PC-3 (cell line): ENCODE measurements at places on chromosomes 13 and 19. TPM values are rescaled to one million over a fixed set of nuclear protein-coding genes. Genes with fewer than 3 reads are reported as not detected.

The FGF21 gene
- total RNA-seq, result not detected in 2 replicates

DNA sequence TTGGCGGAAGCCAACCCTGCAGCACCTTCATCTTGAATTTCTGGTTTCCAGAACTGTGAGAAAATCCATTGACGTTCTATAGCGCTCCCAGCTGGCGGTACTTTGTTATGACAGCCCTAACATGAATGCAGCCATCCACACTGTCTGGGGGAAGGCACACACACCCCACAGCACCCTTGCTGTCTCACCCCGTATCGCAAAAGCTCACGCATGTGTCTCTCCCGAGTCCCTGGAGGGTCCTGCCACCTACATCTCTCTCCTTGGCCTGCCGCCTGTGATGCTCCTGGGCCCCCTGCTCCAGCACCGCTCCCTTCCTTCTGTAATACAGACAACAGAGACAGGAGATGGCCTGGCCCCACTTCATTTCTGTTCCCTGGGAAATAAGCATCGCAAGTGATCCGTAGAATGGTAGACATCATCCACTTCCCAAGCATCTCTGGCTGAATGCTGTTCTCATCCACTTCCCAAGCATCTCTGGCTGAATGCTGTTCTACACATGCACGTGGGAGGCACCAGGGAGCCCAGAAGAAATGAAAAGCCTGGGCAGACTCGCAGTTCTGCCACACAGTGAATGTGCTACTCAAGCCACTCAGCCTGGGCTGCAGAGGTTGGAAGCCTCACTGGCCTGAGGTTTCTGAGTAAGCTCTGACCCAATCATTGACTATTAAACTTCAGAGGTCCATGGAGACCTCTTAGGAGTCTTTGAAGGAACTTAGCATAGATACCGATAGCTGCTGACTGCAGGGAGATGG lies 29.6 kb downstream of the EPN1 start:
- H3K27me3 ChIP-seq, result no peaks in the 10 kb centered on the region
- no peak for DNase-seq
- peaks cover 22% of the 10 kb centered on the region for H3K36me3 ChIP-seq
- no peak overlapping the region for H3K4me3 ChIP-seq
- H3K27ac ChIP-seq, result no peak overlapping the region
- no peaks in the 10 kb centered on the region for H3K4me1 ChIP-seq

The FUT1 gene
- total RNA-seq, result 4.6 and 4.8 TPM in 2 replicates

The PLK5 gene
- total RNA-seq, result not detected in 2 replicates

- no peaks in the 10 kb centered on the region for H3K4me1 ChIP-seq
- DNase-seq, result no peak
- no peak overlapping the region for H3K27ac ChIP-seq
- no peaks in the 10 kb centered on the region for H3K36me3 ChIP-seq
- no peak overlapping the region for H3K4me3 ChIP-seq
- no peaks in the 10 kb centered on the region for H3K27me3 ChIP-seq
Measured at GRCh38 chr13:89897681-89898080, 1449.8 kb upstream of the MIR17HG start.

GRCh38 chr13:49302817-49303216 lies 55.1 kb downstream of the CDADC1 start:
- no peak overlapping the region for H3K4me3 ChIP-seq
- H3K4me1 ChIP-seq, result peaks cover 2% of the 10 kb centered on the region; the same call in 1 of the 2 replicates
- H3K27me3 ChIP-seq, result no peaks in the 10 kb centered on the region
- no peak for DNase-seq

The MYCBP2 gene
- 53.3 and 85.2 TPM in 2 replicates for total RNA-seq

The CYP2A7 gene
- not detected in 2 replicates for total RNA-seq

The ZIC5 gene
- not detected in 2 replicates for total RNA-seq

DNA sequence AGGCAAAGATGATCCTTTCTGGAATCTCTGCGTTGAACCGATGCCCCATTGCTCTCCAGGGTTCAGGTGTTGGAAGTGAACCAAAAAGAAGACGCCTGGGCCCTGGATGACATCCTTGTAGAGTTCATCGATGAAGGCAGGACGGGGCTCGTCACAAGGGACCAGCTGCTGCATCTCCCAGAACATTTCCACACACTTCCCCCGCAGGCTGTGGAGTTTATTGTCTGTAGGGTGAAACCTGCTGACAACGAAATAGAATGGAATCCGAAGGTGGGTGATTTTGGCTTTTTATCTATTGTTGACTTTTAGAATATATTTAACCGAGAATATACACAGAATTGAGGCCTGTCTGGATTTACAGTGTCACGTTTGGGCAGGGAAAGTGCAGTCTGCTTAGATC lies 58.4 kb downstream of the SLC7A9 start:
- no peak overlapping the region for H3K27ac ChIP-seq
- no peak overlapping the region for H3K4me3 ChIP-seq
- H3K27me3 ChIP-seq, result no peaks in the 10 kb centered on the region
- no peaks in the 10 kb centered on the region for H3K36me3 ChIP-seq

GRCh38 chr19:56372281-56372680 lies 21.1 kb downstream of the ZNF582 start:
- H3K27ac ChIP-seq, result no peak overlapping the region
- H3K36me3 ChIP-seq, result peaks cover 2% of the 10 kb centered on the region; the same call in 1 of the 2 replicates
- H3K27me3 ChIP-seq, result no peaks in the 10 kb centered on the region
- no peak for DNase-seq
- H3K4me1 ChIP-seq, result no peaks in the 10 kb centered on the region
- H3K4me3 ChIP-seq, result no peak overlapping the region

The KIR3DL1 gene
- total RNA-seq, result not detected in 2 replicates

DNA sequence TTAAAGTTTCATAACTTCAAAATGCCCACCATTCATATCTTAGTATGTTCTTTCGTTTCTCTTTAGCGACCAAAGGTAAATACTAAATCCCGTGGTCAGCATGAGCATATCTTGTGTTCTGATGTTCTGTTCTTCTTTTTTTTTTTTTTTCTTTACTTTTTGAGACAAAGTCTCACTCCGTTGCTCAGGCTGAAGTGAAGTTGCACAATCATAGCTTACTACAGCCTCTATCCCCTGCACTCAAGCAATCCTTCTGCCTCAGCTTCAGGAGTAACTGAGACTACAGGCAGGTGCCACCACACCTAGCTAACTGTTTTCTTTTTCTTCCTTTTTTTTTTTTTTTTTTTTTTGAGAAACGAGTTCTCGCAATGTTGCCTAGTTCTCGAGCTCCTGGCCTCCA lies 60.9 kb upstream of the ATP12A start:
- no peaks in the 10 kb centered on the region for H3K4me1 ChIP-seq
- H3K4me3 ChIP-seq, result no peak overlapping the region
- no peak for DNase-seq
- H3K36me3 ChIP-seq, result no peaks in the 10 kb centered on the region

GRCh38 chr13:34583181-34583580 lies 358.9 kb upstream of the NBEA start:
- H3K36me3 ChIP-seq, result no peaks in the 10 kb centered on the region
- no peak for DNase-seq
- H3K27me3 ChIP-seq, result no peaks in the 10 kb centered on the region
- 0 out of 2 replicates have a peak, but pooled peaks cover 4% of the 10 kb centered on the region for H3K4me1 ChIP-seq
- H3K27ac ChIP-seq, result no peak overlapping the region
- no peak overlapping the region for H3K4me3 ChIP-seq

DNA sequence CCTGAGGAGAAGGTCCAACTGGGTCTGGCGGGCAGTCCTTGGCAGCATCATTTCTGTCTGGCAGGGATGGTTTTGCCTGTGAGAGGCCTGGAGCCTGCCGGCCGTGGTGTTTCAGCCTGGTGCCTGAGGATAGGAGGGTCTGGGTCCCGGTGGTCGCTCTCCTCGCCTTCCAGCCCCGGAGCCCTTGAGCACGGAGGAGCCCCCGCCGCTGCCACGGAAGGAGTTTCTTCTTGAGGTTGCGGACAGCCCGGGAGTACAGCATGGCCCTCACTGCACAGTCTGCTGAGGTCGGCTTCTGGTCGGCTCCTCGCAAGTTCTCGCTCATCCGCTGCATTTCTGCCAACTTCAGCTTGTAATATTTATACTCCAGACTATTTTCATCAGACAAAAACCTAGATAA lies 23.4 kb downstream of the SUGP2 start:
- no peak for DNase-seq
- H3K27ac ChIP-seq, result no peak overlapping the region
- peaks cover 47% of the 10 kb centered on the region for H3K36me3 ChIP-seq
- H3K27me3 ChIP-seq, result no peaks in the 10 kb centered on the region
